ENCODE measurements at places on chromosomes 4 and X.
A peak's percentile ranks its signal among the peaks of the same experiment; 100 is the strongest.

DNA sequence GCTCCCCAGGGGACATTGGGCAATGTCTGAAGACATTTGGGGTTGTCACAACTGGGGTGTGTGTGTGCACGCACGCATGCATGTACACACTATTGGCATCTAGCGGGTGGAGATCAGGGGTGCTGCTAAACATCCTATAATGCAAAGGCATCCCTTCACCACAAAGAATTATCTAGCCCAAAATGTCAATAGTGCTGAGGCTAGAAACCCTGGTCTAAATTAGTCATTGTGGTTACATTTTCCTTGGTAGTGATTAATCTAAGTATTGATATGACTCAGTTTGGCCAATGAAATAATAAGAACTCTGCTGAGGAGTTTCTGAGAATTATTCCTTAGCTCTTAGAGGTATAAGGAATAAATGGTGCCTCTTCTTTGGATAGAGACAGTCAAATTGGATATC, 200.2 kb downstream of the CLCN4 start:
- DNase-seq, result no peak

DNA sequence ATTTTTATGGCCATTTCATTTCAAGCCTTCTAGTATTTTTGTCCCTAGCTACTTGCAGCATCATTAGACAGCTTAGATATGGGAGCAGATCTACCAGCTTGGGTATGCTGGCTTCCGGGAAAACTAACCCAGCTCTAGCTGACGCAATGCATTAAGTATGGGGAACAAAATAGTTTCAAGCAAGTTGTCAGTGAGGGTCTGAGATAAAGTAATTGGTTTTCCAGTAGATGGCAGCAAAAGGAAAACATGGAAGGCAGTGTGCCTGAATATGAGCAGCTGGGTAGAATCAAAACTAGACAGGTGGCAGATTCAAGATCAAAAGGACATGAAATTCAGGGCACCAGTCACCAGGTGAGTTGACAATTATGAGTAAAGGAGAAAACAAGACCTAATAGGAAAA, 340.9 kb upstream of the CTSO start:
- DNase-seq, result peak; percentile 62

GRCh38 chr4:25813448-25814106, 49.2 kb downstream of the SEL1L3 start:
- DNase-seq, result no peak

GRCh38 chr4:106691749-106692148, 323.2 kb upstream of the GIMD1 start:
- DNase-seq, result no peak

GRCh38 chr4:164937576-164938270, 39.7 kb downstream of the TRIM61 start:
- peak; percentile 23 for DNase-seq

- DNase-seq, result no peak
Observed at GRCh38 chr4:126242679-126243390, 928.1 kb downstream of the FAT4 start.

DNA sequence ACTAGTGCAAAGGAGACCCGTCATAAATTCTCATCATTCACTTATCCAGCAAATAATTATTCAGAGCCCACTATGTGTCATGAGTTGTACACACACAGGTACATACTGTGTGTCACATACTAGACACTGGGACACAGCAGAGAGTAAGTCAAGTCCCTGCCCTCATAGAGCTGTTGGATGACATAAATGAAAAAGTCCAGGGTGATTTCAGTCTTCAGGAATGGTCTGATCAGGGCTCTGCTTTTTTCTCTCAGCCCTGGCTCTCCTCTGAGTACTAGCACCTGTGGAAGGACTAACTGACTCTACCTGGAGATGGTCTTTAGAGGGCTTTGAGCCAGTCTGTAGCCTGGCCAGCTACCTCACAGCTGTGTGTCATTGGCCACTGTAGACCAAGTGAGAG, 198.0 kb upstream of the LEF1 start:
- no peak for DNase-seq

DNA sequence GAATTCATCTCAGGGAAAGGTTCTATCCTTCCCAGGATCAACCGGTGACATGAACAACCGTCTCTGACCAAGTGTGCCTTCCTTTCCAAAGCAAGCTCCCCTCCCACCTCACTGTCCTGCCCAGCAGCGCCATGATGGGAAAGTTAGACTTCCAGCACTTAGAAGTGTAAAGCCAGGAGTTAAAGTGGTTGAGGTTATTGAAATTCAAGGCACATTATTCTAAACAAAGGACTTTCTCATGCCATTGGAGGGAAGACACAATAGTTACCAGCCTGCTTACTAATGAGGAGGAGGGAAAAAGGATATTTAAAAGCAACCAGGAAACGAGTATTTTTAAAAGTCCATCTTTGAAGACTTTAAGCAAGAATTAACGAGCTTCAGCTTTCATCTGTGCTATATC, 96.8 kb downstream of the NSUN7 start:
- no peak for DNase-seq

DNA sequence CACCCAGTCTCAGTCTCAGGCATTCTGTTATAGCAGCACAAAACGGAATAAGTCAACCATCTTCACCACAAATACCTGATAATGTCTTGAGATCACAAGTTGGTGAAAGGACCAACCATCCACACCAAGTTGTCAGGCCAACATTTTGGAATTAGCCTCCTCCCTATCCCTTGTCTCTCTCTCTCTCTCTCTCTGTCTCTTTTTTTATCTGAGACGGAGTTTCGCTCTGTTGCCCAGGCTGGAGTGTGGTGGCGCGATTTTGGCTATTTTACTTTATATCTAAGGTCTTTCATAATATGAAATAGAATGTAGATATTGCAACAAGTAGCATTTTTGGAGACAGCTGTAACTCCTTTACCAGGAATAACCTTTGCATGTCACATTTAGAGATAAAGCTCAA, 15.7 kb downstream of the ADH1A start:
- DNase-seq, result no peak

GRCh38 chr4:14615671-14616070, 386.6 kb upstream of the CPEB2 start:
- no peak for DNase-seq

DNA sequence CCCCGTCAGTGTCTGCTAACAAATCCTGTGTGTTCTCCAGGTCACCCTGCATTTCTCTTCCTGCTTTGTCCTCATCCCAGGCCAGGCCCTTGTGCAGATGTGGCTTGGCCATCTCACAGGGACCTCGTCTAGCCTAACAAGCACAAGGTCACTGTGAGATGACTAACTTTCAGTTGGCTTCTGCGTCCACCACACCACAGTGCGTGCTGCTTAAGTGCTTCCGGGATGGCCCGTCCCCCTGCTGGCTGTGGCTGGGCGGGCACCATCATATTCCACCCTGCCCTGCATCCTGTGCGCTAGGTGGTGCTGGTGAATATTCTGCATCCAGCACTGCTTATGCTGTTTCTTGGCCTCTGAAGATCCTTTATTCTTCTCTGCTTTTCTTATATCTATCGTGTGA, 33.8 kb downstream of the RBBP7 start:
- DNase-seq, result peak; percentile 43

- peak; percentile 44 for DNase-seq
Observed at GRCh38 chr4:84578540-84579402, 4.2 kb upstream of the CDS1 start.

DNA sequence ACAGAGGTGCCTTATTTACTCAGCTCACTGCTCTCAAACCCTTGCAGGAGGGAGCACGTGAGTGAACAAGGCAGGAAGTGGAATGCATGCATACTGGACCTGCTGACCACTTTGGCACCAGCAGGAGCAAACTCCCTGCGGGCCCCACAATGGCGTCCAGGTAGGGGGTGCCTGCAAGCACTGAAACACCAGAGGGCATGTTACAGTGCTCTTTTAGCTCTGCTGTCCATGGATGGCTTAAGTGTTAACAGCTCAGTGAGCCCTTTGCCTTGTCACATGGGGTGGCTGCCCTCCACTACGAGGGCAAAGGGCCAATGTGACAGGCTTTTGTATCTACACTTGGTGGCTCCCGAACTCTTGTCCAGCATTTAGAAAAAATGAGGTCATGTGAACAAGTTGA, 199.5 kb upstream of the UGT8 start:
- DNase-seq, result no peak

- no peak for DNase-seq
Observed at GRCh38 chrX:150100261-150100660, 162.0 kb upstream of the EOLA2 start.
